ENCODE measurements at places on chromosomes 11 and 22.

GRCh38 chr11:24925091-24925490, 428.2 kb downstream of the LUZP2 start:
- no peak for DNase-seq

- peak; percentile 47 for DNase-seq
Observed at GRCh38 chr22:19851291-19852176, 3.1 kb downstream of the GNB1L start.

DNA sequence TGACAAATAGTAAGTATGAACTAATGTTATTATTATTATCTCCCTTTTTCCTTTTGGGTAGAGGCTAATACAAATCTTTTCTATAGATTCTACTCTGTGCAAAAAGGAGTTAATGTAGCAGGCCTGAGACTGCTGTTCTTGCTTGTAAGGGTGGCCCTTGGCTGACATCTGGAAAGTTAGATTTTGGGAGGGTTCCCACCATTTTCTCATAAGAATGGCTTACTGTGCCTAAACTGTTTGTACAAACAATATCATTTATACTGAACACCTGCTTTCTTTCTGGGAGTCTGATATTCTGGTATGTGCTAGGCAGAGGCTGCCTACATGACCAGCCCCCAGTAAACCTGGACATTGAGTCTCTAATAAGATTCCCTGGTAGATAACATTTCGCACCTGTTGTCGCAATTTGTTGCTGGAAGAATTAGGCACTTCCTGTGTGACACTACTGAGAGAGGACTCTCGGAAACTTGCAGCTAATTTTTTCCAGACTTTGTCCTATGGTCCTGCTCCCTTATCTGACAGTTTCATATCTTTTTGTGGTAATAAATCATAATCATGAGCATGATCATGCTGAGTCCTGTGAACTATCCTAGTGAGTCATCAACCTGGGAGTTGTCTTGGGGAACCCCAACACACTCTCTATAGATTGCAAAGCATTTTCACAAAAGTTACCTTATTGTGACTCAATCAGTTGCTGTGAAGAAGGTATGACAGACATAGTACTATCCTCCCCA, 257.7 kb upstream of the CCDC90B start:
- DNase-seq = no peak

DNA sequence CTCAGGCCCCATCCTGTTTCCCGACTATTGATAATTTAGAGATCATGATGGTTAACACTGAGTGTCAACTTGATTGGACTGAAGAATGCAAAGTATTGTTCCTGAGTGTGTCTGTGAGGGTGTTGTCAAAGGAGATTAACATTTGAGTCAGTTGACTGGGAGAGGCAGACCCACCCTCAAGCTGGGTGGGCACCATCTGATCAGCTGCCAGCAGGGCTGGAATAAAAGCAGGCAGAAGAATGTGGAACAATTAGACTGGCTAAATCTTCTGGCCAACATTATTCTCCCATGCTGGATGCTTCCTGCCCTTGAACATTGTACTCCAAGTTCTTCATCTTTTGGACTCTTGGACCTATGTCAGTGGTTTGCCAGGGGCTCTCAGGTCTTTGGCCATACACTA, 1170.0 kb upstream of the CNTN5 start:
- no peak for DNase-seq

- DNase-seq = no peak
Observed at GRCh38 chr11:69923641-69924307, 104.6 kb upstream of the FGF3 start.

DNA sequence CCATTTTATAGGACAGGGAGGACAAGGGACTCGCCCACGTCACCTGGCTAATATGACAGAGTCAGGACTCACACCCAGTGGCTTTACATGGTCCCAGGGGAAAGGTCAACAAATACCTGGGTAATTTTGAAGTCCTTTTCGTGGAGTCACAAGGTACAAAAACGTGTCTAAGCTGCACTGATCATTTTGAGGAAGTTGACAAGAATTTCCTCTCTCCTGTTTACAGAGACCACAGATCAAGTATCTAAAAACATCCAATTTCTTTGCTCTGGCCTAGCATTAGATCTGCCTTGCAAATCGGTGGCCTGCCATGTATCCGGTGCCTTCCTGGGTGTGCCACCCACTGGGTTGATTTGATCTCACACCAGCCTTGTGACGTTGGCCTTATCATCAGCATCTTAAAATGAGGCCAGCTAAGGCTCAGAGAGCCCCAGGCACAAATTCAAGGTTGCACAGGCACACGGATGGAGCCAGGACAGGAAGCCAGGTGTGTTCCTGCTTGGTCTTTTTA, 17.6 kb downstream of the GDPD5 start:
- DNase-seq = no peak
